Purkinje cell (primary cell): ENCODE measurements at places on chromosomes 7 and 10. TPM values are rescaled to one million over a fixed set of nuclear protein-coding genes. Genes with fewer than 3 reads are reported as not detected.

The ANKRD1 gene
- polyA plus RNA-seq, result not detected in 2 replicates

The CPVL gene
- polyA plus RNA-seq, result not detected in 2 replicates

The CPA1 gene
- not detected in 2 replicates for polyA plus RNA-seq

The TAC1 gene
- 296 and 336 TPM in 2 replicates for polyA plus RNA-seq

The DKK1 gene
- 1.2 TPM in 1 of 2 replicates, not detected in the other for polyA plus RNA-seq

The RBP3 gene
- polyA plus RNA-seq, result not detected in 2 replicates

The GJD4 gene
- polyA plus RNA-seq, result not detected in 2 replicates

The ENO4 gene
- 0.50 and 0.76 TPM in 2 replicates for polyA plus RNA-seq

The PDZD7 gene
- 0.77 and 5.0 TPM in 2 replicates for polyA plus RNA-seq

The GIMAP7 gene
- polyA plus RNA-seq, result 0.25 and 1.0 TPM in 2 replicates

The FAM241B gene
- 18.0 and 24.0 TPM in 2 replicates for polyA plus RNA-seq

The MAT1A gene
- not detected in 2 replicates for polyA plus RNA-seq

The PLXNA4 gene
- polyA plus RNA-seq, result 1.9 and 4.0 TPM in 2 replicates

The GSTO2 gene
- polyA plus RNA-seq, result 26.0 and 36.3 TPM in 2 replicates

The MSMB gene
- not detected in 2 replicates for polyA plus RNA-seq

The GALNT17 gene
- 32.0 and 35.7 TPM in 2 replicates for polyA plus RNA-seq

The ADAM12 gene
- 1.7 and 2.5 TPM in 2 replicates for polyA plus RNA-seq
